Stimulated activated CD4-positive, alpha-beta T cell treated with anti-CD3 and anti-CD28 coated beads, Interleukin-4, amount 100 ng/mL, for 4 hours (primary cell): ENCODE measurements at places on chromosomes 1 and 21.

- DNase-seq = no peak
These were observed 42.3 kb downstream of the GNG4 start for GRCh38 chr1:235607284-235607683.

DNA sequence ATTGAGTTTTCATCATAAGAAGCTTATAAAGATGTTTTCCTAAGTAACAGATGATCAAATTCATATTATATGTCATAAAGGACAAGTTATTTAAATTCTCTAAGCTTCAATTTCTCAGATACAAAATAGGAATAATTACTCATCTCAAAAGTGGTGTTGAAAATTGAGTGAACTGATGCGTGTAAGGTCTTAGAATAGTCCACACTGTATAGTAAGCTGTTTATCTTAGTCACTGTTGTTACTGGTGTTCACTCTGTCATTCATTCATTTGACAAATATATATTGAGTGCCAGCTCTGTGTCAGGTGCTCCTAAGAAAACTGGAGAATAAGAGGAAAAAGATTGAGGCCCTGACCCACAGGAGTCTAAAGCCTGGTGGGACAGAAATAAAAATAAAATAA lies 186.3 kb upstream of the BRINP3 start:
- no peak for DNase-seq

- no peak for DNase-seq
These were observed 67.4 kb downstream of the DMRTB1 start for GRCh38 chr1:53526451-53527101.

DNA sequence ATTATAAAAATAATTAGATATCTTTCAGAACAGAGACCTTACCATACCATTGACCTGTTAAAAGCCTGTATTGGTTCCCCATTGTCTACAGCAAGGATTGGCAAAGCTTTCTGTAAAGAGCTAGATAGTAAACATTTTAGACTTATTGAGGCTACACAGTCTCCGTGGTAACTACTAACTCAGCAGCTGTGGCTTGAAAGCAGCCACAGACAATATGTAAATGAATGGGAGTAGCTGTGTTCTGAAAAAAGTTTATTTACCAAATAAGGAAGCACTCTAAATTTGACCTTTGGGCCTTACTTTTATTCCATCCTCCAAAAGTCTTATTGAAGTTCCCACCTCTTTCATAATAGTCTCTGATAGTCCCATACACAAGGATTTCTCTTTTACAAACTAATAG lies 39.7 kb downstream of the NUP210L start:
- no peak for DNase-seq

GRCh38 chr1:63777286-63777685 lies 3.5 kb downstream of the ROR1 start:
- no peak for DNase-seq

GRCh38 chr1:227192163-227192562 lies 126.1 kb downstream of the CDC42BPA start:
- DNase-seq = peak; percentile 2

DNA sequence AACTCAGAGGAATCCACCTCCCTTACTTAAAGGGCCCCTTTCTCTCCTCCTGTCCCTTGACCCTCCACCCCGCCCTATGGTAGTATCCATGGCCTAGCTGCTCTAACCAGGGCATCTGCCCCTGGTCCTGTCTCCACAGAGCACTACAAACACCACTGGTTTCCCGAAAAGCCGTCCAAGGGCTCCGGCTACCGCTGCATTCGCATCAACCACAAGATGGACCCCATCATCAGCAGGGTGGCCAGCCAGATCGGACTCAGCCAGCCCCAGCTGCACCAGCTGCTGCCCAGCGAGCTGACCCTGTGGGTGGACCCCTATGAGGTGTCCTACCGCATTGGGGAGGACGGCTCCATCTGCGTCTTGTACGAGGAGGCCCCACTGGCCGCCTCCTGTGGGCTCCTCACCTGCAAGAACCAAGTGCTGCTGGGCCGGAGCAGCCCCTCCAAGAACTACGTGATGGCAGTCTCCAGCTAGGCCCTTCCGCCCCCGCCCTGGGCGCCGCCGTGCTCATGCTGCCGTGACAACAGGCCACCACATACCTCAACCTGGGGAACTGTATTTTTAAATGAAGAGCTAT lies 1.7 kb downstream of the BTG2 start:
- DNase-seq = peak; percentile 47

DNA sequence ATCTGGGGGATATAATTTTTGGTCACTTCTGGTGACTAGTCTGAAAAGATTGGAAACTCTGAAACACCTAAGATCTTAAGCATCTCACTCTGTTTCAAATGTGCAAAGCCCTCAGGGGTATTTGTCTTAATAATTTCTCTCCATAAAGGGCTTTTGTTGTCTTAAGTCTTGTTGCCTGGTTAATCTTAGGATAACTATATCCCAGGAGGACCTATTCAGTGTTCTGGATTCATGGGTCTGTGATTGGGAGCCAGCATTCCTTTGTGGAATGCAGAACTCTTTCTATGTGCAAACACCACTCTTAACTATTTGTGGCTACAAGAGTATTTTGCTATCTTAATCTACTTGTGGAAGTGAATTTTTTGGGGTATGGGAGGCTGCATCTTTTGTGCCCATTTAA lies 1573.0 kb upstream of the PRMT6 start:
- no peak for DNase-seq

DNA sequence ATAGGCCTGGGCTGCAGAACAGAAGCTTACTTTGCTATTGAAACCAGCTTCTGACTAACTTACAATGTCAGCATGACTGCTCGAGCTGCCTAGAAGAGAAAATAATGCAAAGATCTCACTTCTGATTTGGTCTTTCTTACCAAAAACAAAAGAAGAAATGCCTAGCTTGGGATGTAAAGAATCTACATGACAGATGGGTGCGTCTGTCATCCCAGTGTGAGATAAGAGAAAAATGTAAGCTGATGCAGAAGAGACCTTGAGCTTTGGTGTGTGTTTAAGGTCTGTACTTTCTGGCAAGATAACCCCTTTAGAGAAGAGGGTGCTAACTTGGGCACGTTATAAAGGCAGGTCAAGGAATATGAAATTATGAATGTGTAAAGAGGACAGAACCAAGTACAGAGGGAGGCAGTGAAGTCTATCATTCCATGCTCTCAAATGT lies 3.6 kb downstream of the FAM20B start:
- DNase-seq = no peak

DNA sequence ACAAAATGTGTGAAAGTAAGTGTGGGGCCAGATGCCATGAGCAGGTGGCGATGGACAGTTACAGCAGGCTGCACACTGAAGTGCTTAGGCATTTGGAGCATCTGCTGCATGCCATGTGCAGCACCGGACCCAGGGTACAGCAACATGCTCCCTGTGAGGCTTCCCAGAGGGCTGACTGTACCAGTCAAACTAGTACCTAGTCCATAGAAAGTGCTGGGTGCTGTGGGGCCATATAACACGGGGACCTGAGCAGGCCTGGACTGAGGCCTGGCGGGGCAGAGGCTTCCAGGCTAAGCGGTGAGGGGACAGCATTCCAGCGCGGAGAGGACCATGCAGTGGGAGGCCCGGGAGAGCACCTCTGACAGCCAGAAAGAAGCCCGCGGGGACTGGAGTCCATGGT lies 29.9 kb upstream of the PKP1 start:
- DNase-seq = no peak

DNA sequence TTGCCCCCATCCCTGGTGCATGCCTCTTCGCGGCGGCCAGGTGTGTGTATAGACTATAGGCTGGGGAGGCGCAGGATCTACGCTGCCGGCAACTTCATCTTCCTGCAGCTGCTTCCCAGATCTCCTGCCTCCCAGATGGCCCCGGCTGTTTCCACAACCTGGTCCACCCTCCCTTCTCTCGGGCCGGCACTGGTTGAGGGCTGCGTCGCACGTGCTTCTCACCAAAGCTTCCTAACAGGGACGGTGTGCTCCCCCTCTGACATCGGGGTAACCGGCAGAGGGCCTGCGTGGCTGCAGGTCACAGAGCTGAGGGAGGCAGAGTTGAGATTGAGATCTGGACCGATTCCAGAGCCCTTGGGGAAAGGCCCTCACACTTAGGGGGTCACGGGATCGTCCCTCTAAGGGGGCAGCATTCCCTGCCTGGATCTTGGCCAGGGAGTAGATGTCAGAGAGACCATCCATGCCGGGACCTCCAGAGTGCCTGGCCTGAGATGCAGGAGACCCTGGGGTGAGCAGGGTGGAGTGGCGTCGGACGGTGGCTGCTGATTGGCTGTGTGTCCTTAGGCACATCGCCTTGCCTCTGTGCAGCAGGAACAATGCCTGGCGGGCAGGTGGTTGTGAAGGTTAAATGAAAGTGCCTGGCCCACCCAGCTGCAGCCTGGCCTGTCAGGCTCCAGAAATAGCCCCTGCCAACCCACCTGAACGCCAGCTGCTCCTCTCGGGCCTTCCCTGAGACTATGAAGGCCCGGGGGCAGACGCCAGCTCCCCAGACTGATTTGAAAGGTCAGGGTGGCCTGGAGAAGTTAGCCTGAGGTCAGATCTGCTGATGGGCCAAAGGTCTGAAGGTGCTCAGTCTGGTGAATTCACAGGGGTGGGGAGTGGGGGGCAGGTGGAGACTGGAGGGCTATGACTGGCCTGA lies 6.1 kb upstream of the MASP2 start:
- DNase-seq = peak; percentile 43

- no peak for DNase-seq
These were observed 24.9 kb upstream of the TENT5B start for GRCh38 chr1:27037518-27037917.

- DNase-seq = no peak
These were observed 10.9 kb upstream of the SH2D1B start for GRCh38 chr1:162422662-162423375.

GRCh38 chr1:119081267-119081666 lies 59.2 kb downstream of the WARS2 start:
- no peak for DNase-seq

DNA sequence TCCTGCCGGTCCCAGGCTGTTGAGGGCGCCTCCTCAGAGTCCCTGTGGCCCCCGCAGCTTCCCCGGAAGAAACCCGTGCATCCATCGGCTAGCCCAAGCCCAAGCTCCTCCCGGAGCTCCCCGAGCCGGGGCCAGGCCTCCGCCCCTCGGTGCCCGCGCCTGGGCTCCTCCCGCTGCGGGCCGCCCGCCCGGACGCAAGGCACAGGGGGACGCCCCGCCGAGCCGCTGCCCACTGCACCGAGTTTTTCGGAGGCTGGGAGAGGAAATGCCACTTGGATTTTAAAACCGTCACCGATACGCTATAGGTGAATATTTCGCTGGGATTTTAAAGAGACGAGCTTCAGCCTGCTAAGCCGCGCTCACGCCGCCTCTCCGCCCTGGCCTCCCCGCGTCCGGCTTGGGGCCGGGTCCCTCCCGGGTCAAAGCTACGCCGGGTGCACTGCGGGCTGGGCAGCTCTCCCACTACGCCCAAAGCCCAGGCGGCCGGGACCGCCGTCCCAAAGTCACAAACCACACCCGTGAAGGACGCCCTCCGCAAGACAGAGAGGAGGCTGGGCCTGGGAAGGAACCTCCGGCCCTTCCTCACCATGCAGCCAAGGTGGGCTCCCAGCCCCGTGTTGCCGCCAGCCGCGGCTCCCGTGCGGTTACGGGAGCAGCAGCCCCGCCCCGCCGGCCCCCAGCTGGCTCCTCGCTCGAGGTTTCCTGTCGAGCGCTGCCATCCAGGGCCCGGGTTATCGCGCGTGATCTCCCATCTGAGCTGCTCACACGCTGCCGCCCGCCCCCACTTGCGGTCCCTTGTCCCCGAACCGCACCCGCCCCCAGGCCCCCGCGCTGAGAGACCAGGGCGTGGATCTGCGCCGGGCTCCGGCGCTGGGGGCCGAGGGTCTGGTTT lies 63.2 kb downstream of the CD247 start:
- DNase-seq = peak; percentile 80

DNA sequence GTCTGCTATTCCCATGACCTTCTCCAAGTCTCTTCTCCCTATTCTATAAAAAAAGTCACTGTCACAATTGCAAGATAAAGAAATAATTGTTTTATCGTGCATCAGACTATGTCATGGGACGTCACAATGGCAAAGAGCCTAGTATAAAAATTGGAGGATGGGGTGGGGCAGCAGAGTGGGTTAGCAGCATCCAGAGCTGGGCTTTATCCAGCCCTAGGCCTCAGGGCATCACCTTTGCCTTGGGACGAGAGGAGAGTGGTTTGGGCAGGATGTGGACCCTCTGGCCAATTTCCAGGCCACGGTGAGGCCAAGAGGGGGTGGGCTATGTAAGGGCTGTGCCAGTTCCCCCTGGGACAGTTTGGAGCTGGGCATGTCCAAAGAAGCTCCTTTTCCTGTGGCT lies 25.7 kb downstream of the WNT4 start:
- no peak for DNase-seq

DNA sequence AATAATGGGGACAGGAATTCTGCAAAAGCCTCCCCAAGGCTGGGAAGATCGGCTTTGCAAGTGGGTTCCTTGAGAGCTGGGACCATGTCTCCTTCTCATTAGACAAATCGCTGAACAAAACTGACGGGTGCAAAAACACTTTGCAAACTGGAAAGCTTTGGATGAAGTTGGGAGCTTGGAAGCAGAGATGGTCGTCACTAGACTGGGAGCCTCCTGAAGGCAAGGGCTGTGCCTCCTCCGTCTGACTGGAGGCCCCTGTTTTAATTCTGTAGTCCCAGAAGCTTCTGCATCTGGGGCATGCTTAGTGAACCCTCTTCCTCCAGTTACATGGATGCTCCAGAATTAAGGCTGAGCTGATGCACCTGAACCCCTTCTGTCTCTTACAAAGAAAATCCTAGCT lies 82.3 kb upstream of the IFFO2 start:
- DNase-seq = no peak

DNA sequence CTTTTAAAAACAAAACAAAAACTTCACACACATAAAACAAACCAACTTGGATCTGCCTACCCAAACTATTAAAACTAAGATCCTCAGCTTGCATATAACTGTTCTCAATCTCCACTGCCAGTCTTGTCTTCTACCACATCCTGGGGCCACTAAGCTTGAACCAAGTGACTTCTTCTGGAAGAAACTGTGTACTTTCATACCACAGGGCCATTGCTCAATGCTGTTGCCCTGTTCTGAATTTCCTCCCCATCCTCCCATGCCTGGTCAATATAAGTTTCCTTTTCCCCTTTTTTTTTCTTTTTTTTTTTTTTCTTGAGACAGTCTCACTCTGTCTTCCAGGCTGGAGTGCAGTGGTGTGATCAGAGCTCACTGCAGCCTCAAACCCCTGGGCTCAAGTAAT lies 109.9 kb downstream of the KIAA0319L start:
- no peak for DNase-seq

- no peak for DNase-seq
These were observed 11.1 kb downstream of the SH2D1B start for GRCh38 chr1:162400790-162401355.
